ENCODE measurements at places on chromosomes 7 and 10.

DNA sequence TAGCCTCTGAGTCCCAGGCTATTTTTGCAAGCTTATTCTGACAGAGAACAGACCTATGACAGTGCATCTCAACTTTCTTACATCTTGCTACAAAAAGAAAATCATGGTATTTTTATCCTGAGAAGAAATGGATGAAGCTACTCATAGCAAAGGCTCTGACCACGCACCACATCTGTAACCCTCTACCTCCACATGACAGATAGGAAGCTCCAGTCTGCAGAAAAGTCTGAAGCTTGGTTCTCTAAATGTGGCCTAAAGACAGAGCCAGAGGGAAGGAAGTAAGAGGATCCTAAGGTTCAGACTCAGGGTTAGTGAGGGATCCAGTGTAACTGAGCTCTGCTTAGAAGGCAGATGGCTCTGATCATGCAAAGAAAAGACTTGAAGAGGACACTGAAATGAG is 58.4 kb upstream of the ABCB5 start:
- no peak for DNase-seq

- DNase-seq = no peak
Measured at GRCh38 chr10:2575460-2575859, 491.9 kb upstream of the PFKP start.

DNA sequence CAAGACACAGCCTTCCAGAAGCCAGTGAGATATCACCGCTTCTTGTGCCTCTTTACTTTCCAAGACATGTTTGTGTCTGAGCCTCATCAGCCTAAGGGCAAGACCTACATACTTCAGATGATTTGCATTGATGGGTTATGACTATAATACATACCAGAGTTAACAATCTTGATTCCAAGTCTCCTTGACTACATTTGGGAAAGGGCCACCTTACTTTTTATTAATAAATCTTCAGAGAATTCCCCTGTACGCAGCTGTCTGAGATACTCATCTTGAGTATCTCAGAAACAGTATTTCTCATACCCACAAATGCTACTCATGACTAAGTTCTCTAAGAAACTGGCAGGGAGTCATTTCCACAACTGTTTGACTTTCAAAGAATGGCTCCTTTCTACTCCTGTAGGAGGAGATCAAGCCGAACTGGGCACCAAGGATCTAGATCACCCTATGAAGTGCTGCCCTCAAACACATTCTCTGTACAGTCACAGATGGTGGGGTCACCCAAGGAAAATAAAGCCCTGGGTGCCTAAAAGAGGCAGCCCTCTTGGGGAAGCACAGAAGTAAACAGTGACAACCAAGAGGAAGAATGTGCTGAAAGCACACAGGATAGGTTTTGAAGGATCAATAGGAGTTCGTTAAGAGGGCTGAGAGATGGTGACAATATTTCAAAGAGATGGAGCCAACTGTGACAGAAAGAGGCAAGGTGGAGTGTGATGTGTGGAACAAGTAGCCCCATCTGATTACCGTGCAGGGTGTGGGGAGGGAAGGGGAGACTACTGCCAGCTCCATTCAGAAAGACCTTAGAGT is 138.9 kb downstream of the JAZF1 start:
- DNase-seq = no peak

GRCh38 chr7:122310119-122311021 is 5.8 kb upstream of the FEZF1 start:
- DNase-seq = no peak

DNA sequence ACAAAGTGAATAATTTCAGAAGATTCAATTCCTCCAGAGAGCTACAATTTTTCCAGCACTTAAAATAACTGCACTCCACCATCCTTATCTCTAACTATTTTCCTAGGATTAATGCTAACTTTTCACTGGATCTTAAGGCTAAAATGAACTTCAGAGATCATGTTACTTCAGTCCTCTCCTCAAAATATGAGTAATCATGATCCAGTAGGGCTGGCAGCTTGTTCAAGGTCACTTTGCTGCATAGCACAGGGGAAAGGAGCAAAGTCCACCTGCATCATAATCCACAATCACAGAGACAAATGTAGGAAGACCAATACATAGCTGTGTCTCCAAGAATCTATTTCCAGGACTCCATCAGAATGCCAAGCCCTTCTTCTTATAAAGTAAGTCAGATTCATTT is 150.3 kb downstream of the LRRTM3 start:
- no peak for DNase-seq

GRCh38 chr7:129434675-129435318 is 565 bp downstream of the STRIP2 start:
- DNase-seq = no peak

DNA sequence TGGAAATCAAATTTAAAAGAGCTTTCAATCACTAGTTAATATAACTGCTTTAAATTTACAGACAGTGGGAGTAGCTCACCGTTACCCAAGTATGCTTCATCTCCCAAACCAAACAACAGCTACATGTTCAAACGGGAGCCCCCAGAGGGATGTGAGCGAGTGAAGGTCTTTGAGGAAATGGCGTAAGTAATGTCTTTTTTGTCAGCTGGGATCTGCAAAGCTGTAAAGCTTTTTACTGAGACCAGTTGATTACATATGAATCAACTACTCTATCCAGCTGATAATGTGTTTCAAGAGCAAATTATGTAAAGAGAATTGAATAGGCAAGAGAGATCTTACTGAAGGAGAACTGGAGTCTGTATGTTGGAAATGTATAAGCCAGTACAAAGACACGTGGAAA is 116.2 kb downstream of the GLCCI1 start:
- DNase-seq = no peak

- DNase-seq = no peak
Measured at GRCh38 chr7:48048113-48048512, 12.8 kb downstream of the C7orf57 start.

GRCh38 chr10:6134099-6134823 is 45.4 kb downstream of the RBM17 start:
- DNase-seq = no peak

- DNase-seq = no peak
Measured at GRCh38 chr10:117461766-117462423, 80.7 kb upstream of the EMX2 start.

GRCh38 chr7:71611986-71612385 is 480.0 kb downstream of the GALNT17 start:
- DNase-seq = no peak

DNA sequence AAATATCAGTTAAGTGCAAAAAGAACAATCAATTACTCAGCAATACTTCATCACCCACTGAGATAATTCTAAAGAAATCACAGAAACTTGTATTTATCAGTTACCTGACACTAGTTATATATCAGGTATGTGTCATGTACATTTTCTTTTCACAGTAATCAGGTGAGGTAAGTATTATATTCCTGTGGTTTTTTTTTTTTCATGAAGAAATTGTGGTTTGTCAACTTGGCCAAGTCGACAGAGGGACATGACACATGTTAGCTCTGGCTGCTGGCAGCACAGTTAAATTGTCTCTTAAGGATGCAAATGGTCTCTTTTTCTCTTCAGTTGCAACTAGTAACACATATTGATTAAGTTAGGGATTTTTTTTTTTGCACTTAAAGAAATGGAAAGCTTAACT is 13.7 kb upstream of the GPR141 start:
- no peak for DNase-seq

DNA sequence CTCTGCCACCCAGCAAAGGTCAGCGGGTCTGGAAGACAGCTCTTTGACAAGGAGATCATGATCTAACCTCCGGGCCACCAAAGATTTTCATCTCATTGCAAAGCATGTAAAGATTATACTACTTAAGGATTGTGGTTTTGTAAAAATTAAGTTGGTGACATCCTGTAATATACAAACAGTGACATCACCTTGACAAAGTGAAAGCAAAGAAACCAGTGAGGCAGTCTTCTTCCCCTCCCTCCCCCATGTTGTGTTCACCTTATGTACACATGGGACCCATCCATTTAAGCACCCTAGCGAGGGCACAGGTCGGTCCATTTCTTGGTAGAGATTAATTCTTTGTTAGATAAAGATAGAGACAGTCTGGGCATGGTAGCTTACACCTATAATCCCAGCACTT is 3.9 kb downstream of the MDH2 start:
- DNase-seq = no peak

DNA sequence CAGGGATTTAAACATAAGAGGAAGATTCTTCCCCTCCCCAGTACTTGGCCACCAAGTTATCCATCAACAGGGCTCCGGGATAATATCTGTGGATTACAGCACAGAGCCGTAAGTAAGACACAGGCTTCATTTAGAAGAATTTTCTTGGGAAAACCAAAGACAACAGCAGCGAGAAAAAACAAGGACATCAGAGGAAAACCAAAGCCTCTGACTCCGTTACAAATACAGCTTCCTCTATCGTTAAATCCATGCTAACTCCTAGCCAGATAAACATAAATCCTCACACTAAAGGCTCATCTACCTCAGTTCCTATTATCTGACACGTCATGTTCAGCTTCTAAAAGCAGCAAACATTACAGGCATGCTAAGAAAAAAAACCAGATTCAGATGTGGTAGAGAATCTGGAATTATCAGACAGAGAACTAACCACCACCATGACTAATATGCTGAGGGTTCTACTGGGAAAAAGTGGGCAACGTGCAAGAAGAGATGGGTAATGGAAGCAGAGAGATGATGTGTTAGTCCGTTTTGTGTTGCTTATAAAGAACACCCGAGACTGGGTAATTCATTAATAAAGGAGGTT is 48.4 kb downstream of the BRI3 start:
- DNase-seq = no peak

DNA sequence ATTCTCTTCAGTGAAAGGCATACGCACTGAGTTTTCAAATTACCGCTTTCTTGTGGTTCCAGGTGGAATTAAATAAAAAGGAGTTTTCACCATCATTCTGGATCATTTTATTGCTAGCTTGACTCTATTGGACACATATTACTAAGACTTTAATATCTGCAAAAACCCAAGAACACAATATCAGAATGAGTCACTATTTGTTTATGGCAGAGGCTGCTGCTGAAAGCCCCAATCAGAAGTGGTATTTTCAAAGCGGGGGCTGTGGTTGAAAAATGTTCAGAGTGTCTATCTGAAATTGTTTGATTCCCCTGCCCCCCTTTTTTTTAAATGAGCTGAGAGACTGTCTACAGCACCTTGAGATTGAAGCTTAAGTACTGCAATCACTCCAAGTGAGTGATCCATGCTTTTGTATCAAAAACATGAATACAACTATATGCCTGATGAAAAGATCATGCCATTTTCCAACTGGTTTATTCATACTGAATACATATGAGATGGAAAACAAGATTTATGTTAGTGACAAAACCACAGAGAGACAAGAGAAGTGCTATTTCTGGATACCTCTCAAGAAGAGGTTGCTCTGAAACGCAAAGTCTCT is 376.4 kb downstream of the HTR7 start:
- DNase-seq = no peak

GRCh38 chr10:6247041-6247712 is 44.4 kb downstream of the PFKFB3 start:
- no peak for DNase-seq

- DNase-seq = no peak
Measured at GRCh38 chr7:91239772-91240171, 24.5 kb upstream of the FZD1 start.

DNA sequence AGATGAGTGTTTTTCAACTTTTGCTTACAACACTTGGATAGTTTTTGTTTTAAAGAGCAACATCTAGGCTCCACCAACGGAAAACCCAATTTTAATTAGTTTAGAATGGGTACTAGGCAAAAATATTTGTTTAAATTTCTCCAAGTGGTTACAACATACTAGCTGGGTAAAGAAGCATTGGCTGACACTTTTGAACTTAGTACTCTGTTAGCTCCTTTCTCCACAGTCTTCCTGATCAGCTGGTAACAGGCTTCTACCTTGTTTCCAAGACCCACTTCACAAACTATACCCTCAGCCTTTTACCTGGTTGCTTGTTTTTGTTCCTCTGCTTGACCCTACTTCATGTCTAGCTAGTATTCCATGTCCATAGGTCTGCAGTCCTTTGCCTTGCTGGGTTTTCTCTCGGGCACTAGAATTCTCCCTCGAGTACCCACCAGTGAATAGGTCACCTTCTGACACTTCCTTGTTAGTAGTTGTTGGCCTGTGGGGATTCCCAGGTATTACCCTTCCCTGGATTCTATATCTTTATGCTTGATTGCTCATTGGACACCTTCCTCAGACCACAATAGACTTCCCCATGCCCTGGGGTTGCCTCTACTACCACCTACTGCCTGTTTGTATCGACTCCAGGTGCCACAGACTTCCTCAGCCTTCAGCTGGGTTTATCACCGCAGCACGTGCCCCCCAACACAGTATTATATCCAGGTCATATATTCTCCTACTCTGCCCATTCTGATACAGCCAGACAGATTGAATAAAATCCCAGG is 42.0 kb downstream of the PRPS1L1 start:
- no peak for DNase-seq

DNA sequence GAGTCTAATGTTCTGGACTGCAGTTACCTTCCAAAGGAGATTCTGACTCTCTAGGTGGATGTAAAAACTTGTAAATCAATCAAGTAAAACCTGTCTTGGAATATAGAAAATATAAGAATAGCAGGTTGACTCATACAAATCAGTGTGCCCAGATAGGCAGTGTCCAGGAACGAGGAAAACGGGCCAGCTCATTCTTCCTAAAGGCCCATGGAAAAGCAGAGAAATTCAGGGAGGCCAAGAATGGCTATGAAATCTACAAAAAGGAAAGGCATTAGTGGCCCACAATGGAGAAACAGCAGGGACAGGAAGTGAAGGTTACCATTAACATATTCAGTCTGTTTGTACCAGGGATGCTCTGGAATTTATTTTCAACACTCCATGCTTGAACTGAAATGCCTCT is 14.9 kb downstream of the GLI3 start:
- no peak for DNase-seq

DNA sequence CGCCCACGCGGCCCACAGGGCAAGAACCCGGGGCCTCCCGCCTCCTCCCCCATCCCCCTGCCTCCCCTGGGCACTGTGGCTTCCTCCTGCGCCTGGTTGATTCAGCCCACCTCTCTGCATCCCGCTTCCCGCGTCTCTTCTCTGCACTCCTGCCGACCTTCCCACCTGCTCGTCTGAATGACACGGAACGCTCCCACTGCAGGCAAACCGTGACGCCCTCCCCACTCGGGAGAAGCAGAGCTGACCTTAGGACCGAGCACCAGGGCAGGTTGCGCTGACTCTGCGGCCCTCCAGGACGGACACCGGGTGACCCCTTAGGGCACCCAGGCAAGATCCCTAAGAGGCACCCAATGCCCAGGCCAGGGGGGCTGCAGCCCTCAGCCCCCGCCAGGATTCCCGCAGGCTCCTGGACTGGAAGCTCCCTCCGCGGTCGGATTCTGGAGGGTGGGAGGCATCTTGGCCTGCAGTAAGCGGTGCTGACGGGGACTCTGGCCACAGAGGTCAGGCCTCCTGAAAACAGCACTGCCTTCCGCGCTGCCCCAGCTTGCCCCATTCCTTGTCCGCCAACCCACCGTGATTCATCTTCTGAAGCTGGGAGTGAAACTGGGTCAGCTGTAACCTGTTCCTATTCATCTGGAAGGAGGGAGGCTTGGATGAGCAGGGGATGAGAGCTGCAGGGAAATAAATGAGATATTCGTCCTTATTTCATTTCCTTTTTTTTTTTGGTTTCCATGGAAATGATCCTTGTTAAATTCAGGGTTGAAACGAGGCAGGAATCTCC is 990 bp downstream of the CALML3 start:
- DNase-seq = no peak

GRCh38 chr7:42431873-42432272 is 194.9 kb upstream of the GLI3 start:
- DNase-seq = no peak

GRCh38 chr10:63836666-63837442 is 315.7 kb downstream of the REEP3 start:
- DNase-seq = no peak

- DNase-seq = no peak
Measured at GRCh38 chr10:98236862-98237261, 31.1 kb downstream of the LOXL4 start.

All from NCI-H1417 treated with DMSO at 0.1 percent for 48 hours (cell line).